ENCODE measurements at places on chromosomes 11 and 22.
A peak's percentile ranks its signal among the peaks of the same experiment; 100 is the strongest.

- no peak for DNase-seq
Observed at GRCh38 chr22:36397131-36398093, 9.6 kb upstream of the MYH9 start.

DNA sequence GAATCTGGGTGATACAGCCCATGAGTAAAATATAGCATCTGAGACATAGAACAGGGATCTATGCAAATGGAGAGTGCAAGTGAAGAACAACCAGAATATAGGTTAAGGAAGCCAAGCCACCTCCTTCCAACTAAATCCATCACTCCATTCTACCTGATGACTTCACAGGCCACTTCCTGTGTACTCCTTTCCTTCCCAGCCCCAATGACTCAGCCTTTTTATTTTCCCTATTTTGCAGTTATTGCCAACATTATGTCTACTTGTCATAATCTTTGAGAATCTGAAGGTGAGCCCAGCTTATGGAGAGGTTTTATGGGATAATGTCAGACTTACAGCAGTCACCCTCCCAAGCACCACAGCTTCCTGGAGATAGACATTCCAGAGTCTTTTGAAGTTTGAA is 1.4 kb upstream of the OR52M1 start:
- no peak for DNase-seq

DNA sequence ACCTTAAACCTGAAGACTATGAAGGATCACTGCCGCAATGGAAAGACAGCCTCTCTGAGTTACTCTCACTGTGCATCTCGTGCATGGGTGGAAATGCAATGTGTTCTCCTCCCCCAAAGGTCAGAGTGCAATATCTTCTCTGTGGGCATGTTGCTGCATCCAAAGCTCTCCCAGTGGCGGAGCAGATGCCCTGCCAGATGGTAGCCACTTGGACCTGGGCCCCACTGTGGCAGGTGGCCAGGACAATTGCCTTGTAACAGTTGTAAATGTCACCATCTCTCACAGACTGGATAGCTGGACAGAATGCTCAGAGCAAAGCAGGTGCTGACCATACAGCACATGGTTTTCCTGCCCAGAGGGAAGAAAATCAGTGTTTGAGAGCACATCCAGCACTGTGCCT is 542.0 kb downstream of the FAM181B start:
- DNase-seq = no peak

GRCh38 chr22:22129387-22129786 is 115.2 kb upstream of the VPREB1 start:
- DNase-seq = no peak

DNA sequence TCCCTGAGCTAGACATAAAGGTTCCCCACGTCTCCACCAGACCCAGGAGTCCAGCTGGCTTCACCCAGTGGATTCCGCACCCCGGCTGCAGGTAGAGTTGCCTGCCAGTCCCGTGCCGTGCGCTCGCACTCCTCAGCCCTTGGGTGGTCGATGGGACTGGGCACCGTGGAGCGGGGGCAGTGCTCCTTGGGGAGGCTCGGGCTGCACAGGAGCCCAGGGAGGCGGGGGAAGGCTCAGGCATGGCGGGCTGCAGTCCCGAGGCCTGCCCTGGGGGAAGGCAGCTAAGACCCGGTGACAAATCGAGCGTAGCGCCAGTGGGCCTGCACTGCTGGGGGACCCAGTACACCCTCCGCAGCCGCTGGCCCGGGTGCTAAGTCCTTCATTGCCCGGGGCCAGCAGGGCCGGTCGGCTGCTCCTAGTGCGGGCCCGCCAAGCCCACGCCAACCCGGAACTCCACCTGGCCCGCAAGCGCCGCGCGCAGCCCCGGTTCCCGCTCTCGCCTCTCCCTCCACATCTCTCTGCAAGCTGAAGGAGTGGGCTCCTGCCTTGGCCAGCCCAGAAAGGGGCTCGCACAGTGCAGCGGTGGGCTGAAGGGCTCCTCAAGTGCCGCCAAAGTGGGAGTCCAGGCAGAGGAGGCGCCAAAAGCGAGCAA is 9.5 kb upstream of the TREH start:
- DNase-seq = no peak

DNA sequence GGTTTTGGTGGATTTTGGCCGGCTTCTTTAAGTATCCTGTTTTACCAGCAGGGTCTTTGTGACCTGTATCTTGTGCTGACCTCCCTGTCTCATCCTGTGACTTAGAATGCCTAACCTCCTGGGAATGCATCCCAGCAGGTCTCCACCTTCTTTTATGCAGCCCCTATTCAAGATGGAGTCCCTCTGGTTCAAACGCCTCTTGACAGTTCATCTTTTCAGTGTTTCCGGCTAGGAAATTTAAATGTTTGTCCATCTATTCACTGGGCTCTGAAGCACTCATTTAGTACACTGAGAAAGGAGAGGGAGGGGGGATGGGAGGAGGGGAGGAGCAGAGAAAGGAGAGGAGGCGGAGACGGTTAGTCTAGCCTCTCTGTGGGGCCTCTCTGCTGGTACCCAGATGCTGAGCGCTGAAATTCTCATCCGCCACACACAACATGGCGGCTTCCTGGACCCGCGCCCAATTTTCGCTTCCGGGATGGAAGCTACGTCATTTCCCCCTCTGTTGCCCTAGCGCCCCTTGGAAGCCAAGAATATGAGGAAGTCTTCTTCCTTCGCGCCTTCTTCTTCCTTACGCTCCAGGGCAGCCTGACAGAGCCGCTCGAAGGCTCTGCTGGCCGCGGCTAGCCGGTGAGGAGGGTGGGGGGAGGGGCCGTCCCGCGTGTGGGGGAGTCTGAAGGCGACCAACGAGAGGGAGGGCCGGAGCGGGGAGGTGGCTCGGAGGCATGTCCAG is 69.0 kb upstream of the SYT13 start:
- peak; percentile 89 for DNase-seq

- DNase-seq = no peak
Observed at GRCh38 chr11:1868636-1869291, 15.9 kb downstream of the LSP1 start.

Measured in activated T-cell treated with anti-CD3 and anti-CD28 coated beads, Interleukin-2, amount 50 U/mL, for 4 hours (primary cell).